ENCODE measurements at places on chromosomes 2 and 18.

- DNase-seq: no peak
These were observed 1.9 kb downstream of the TCF23 start for GRCh38 chr2:27150639-27151230.

DNA sequence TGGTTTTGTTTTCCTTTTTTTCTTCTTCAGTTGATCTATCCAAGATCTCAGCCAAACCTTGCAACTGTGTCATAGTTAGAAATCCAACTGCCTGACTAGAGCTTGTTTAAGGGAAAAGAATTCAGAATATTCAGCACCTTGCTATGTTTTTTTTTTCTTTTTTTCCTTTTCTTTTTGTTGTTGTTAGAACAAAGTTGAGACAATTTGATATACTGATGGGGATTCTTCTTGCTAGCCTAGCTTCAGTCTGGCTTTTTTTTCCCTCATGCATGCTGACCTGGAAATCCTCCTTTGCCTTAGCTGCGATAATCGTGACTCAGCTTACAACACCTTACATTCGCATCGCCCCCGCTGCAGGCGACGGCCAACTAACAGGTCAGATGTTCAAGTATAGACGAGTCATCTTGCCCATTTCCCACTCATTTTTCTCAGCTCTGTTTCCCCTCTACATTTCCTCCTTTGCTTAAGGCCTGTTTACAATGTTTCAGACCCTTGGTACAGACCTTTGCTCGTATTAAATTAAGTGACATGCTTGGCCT lies 487.2 kb upstream of the RAB12 start:
- no peak for DNase-seq

GRCh38 chr2:96326990-96327820 lies 2.1 kb downstream of the ITPRIPL1 start:
- DNase-seq: no peak

DNA sequence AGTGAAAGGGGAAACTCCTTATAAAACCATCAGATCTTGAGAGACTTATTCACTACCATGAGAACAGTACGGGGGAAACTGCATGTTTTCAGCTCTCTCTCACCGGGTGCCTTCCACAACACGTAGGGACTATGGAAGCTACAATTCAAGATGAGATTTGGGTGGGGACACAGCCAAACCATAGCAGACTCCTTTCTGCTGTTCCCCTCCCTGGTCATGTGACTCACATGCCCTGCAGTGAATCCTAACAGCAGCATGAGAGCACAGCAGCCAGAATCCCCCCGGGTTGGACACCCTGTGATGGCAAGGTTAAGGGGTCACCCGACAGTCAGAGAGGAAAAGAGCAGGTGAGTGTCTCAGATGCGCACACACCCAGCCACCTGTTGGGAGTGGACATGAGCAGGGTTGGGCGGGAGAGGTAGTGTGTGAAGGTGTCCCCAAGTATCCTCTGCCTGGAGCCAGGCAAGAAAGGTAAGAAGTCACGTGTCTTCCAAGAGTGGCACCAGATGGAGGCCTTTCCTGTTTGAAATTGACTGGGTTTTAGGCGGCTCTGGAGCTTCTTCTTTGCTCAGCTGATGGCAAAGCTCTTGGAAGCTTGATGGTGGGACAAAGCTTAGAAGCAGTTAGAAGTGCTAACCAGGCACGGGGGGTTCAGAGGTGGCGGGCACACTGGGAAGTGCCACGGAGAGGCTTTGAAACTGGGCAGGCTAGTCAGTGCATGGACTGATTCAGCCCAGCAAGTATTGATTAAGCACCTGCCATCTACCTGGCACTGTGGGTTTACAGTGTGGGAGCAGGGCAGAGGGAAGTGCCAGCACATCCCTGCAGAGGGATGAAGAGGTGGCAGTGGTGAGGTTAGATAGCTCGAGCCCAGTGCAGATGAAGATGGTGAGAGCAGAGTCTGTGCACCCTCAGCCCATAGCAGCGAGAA lies 68.7 kb downstream of the RHOB start:
- no peak for DNase-seq

DNA sequence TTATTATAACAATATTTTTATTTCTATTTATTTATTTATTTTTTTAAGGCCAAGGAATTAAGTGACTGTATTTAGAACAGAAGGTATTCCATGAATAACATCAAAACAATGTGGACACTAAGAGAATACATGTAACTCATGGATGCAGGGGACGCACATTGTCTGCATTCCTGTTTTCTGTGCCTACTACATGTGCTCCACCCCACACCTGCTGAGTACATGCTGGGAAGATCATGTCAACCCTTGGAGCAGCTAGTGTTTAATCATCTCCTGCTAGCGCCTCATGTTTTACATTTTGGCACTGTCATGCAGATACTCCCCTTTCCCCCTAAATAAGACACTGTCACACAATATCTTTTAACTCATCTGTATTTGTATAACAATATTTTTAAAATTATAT lies 29.3 kb downstream of the DPYSL5 start:
- DNase-seq: no peak
